Testis (tissue), 5 donors: ENCODE measurements at places on chromosomes 2 and 18. TPM values are rescaled to one million over a fixed set of nuclear protein-coding genes. Genes with fewer than 3 reads are reported as not detected.

ITSN2 gene
- 53.8 TPM for total RNA-seq

C2orf66 gene
- not detected for total RNA-seq

ZBTB7C gene
- 42.4 TPM for total RNA-seq

ZDBF2 gene
- 18.1 TPM for total RNA-seq

PRSS56 gene
- total RNA-seq = 0.87 TPM

TACR1 gene
- total RNA-seq = 0.06 TPM

YES1 gene
- 193 TPM for total RNA-seq
